ENCODE measurements at places on chromosomes 7 and 10. TPM values are rescaled to one million over a fixed set of nuclear protein-coding genes. Genes with fewer than 3 reads are reported as not detected.

DNA sequence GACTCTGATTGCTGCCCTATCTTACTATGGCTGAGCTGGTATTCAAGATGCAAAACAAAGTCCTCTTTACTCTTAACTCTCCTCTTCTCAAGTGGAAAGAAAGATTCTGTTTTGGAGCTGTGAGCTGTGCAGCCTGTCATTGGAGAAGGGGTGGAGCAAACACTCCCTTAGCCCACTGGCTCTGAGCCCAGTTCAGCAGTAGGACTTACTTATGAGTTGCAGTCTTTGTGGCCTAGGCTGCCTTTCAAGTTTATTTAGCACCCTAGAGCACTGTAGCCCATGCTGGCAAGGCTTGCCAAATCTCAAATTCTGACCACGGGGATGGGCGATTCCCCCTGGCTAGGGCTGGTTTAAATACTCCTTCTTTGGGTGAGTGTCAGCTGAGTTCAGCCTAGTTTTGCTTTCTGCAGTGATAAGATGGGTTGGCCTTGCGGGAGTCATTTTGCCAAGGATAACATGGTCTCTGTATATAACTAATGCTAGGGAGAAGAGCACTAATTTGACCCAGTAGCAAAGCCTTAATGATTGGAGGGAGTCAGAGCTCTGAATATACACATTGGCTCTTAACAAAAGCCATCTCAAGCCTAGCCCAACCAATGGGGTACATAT lies 110.2 kb downstream of the MYO3A start:
- no peak for DNase-seq

DNA sequence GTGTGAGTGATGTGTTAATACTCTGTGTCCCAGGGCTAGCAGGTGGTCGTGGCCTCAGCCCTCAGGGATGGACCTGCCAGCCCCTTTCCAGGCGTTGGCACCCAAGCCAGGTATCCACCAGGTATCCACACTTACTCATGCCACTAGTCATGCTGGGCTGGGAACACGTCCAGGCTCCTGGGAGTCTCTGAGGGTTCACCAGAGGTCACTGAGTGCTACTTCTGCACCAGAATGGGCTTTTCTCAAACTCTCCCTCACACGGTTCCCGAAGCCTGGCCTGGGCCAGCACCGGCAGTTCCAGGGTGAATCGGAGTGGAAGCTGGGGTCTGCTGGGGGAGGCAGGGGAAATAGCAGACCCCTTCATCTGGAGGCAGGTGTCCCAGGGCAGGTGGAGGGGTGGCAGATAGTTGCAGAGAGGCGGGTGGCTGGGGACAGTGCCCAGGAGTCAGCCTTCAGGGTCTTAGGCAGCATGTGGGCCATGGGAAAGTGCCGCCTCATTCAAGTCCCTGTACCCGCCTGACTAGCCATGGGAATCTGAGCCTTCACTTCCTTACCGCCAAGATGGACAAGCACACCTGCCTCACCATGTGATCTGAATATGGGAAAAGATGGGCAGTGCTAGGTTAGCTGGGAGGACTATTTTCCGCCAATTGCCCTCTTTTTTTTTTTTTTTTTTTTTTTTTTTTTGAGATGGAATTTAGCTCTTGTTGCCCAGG lies 95.5 kb upstream of the GTF2I start:
- no peak for DNase-seq

The HTR5A gene
- not detected for total RNA-seq

- DNase-seq, result no peak
Observed at GRCh38 chr10:75434291-75434690, 2.9 kb downstream of the LRMDA start.

- no peak for DNase-seq
Observed at GRCh38 chr10:1903982-1904381, 166.7 kb upstream of the ADARB2 start.

DNA sequence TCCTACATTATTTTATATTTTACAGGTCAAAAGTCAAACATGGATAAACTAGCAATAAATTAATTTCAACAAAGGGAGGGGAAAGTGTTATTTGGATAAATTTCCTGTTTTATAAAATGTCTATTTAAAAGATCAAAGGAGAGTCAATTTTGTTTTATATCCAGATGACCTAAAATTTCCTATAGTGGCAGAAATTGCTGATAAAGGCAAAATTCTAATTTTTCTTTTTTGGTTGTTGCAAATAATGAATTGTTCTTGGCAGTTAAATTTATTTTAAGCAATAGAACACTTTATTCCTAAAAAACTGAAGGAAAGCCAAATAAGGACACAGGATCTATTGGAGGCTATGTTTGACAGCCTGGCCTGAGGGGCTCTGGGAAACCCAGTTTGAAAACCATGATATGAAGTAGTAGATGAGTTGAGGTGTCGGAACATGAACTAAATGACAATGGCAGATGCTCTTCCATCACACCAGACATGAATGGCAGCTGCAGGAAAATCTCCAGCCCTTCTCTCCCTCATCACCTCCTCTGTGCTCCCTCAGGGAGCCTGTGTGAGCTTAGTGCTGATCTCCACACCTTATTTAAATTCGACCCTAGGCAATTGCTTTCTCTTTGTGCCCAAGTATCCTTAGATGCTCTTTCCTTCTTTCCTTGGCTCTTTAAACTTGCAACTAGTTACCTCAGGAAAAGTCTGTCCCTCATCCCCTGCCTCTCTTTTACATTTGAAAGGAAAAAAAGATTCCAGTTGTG lies 395.0 kb downstream of the THSD7A start:
- no peak for DNase-seq

GRCh38 chr7:35021445-35021844 lies 15.8 kb downstream of the DPY19L1 start:
- no peak for DNase-seq

DNA sequence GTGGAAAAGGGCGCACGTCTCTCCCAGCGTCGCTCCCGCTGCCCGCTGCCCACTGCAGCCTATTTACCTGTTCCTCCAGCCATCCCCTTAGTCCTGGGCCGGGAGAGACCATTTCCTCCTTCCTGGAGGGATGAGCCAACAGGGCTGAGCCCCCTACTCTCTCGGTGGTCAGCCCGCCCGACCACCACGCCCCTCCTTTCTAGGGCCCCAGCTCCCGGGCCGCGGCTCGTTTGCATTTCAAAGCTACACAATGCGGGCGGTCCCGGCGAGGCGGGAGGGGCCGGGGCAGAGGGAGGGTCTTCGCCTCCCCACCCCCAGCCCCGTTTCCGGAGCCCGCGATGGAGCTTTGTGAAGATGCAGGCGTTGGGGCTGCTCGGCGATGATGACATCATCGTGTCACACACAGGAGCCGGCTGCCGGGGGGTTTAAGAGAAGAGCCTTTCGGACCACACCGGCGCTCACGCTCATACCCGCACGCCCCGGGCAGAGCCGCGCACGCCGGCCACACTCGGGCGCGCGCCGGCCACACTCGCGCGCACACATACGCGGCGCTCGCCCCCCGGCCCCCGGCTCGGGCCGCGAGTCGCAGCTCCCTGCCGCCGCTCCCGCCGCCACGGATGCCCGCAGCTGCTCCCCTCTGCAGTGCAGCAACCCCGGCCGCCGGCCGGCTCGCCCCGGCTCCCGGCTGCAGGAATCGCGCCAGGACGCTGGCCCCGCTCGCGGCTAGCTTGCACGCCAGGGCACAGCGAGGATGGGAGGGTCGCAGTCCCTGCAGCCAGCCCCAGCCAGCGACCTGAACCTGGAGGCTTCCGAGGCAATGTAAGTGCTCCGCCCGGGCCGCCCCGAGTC lies 107.7 kb upstream of the BTBD16 start:
- DNase-seq, result no peak

The AKR1C2 gene
- 5.4 TPM for total RNA-seq

The OPN4 gene
- total RNA-seq, result not detected

The MYO1G gene
- total RNA-seq, result 1.0 TPM
